ENCODE measurements at places on chromosomes 16 and 17.

DNA sequence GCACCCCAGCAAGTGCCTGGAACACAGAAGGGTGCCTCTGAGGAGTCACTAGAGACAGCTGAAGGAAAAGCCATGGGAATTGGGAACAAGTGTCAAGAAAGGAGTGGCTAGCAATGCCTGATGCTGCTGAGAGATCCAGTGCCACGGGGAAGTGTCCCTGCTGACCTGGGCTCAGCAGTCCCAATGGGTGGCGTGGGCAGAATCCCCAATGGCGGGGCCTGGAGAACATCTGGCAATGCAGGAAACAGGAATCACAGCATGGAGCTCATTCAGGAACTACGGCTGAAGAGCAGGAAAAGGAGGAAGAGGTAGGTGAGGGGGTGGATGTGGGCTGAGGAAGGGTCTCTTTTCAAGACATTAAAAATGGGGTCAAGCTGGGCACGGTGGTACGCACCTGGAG is 30.1 kb downstream of the UBE2O start:
- DNase-seq: no peak

GRCh38 chr17:28346199-28346580 is 10.6 kb downstream of the TNFAIP1 start:
- DNase-seq: no peak

DNA sequence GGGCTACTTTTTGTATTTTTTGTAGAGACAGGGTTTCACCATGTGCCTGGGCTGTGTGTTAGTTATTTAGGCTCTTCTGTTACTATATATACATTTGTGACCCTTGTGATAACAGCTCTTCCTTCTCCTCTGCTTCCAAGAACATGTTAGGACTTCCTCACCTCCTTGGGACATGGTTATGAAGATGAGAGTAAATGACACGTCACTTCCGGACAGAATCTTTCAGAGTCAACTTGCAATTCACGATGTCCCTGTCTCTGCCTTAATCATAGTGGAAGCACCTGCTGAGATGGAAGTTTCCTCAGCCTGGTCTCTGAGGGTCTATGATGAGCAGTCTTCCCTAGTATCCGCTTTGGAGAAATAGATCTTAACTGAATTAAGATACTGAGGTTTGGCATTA is 42.9 kb downstream of the CCDC42 start:
- no peak for DNase-seq

- no peak for DNase-seq
Observed at GRCh38 chr16:50390914-50391716, 22.3 kb upstream of the BRD7 start.
